ENCODE measurements at places on chromosomes 7 and 10.

DNA sequence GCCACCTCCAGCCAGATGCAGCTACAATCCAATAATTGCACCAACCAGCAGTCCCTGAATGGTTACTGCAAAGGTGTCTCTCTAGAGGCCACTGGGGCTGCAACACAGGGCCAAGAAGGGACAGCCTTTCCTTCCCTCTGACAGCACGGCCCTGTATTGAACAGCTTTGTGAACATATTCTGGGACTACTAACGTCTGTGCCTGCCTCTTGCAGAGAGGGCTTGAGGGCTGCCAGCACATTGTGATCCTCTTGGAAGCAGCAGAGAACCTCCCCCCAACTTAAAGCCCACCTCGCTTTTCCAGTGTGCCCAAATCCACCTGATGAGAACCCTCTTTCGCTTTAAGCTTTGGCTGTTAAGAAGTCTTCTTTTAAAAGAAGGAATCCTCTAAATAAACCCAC is 415.9 kb downstream of the RPS24 start:
- H3K36me3 ChIP-seq = no peaks in the 10 kb centered on the region
- H3K4me3 ChIP-seq = no peak overlapping the region
- no peaks in the 10 kb centered on the region for H3K27me3 ChIP-seq
- no peak for DNase-seq
- H3K4me1 ChIP-seq = peaks cover 4% of the 10 kb centered on the region

DNA sequence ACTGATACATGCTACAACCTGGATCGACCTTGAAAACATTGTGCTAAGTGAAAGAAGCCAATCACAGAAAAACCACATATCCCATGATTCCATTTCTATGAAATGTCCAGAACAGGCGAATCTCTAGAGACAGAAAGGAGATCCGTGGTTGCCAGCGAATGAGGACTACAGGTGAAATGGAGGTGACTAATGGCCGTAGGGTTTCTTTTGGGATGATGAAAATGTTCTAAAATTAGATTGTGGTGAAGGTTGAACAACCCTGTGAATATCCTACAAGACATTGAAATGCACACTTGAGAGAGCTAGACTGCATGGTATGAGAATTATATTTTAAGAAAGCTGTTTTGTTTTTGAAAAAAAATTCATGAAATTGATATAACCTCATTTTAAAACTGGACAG is 188.5 kb upstream of the PLXNA4 start:
- H3K36me3 ChIP-seq = no peaks in the 10 kb centered on the region
- DNase-seq = no peak
- H3K4me1 ChIP-seq = no peaks in the 10 kb centered on the region
- no peak overlapping the region for H3K4me3 ChIP-seq
- H3K27me3 ChIP-seq = no peaks in the 10 kb centered on the region

DNA sequence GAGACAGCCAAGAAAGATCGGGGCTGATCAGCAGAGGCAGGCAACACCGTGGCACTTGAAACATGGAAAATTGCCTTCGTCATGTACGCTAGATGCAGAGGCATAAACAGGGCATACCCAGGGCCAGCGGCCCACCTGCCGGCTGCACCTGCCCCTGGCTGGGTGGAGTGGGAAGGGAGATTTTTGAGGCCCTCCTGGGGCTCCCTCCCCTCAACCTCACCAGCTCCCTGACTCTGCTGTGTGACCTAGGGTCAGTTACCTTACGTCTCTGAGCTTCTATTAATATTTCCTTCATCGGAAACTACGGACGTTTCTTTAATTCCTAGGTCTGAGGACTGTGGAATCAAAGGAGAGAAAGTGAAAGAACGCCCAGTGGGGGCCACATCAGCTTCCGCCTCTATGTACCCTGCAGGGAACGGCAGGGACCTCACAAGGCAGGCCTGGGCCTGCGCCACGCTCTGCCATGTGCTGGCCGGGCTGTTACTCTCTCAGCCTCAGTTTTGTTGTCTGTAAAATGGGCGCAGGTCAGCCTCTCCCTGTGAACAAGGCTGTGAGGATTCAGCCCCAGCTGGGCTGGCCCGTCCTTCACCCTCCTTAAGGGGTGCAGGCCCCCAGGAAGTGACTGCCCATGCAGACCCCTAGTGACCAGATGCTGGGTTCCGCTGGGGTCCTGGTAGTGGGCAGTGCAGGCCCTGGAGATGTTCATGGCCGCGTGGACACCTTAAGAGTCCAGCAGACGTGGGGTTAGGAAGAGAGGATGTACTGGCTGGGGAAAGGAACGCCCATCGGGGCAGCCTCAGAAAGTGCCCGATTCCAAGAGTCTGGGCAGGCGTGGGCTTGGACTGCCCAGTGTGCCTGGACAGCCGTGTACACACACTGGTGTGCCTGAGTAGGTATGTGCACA is 22.7 kb downstream of the ELFN1 start:
- no peak overlapping the region for H3K4me3 ChIP-seq
- H3K36me3 ChIP-seq = peaks cover 4% of the 10 kb centered on the region
- no peak for DNase-seq
- no peaks in the 10 kb centered on the region for H3K27me3 ChIP-seq
- no peak overlapping the region for H3K27ac ChIP-seq

GRCh38 chr7:139094596-139094995 is 14.9 kb downstream of the ZC3HAV1 start:
- DNase-seq = no peak
- no peak overlapping the region for H3K4me3 ChIP-seq
- no peaks in the 10 kb centered on the region for H3K36me3 ChIP-seq
- peaks cover 10% of the 10 kb centered on the region for H3K4me1 ChIP-seq

GRCh38 chr7:91263384-91264045 is 718 bp upstream of the FZD1 start:
- H3K4me1 ChIP-seq = peaks cover 10% of the 10 kb centered on the region
- H3K27ac ChIP-seq = no peak overlapping the region
- peak overlapping the region; percentile 69 for H3K4me3 ChIP-seq
- H3K36me3 ChIP-seq = no peaks in the 10 kb centered on the region

Measured in cardiac muscle cell (in vitro differentiated cells and primary cell).